T-cell (primary cell): ENCODE measurements at places on chromosomes 4 and X. TPM values are rescaled to one million over a fixed set of nuclear protein-coding genes. Genes with fewer than 3 reads are reported as not detected.

GRCh38 chr4:130028552-130028951 is 932.6 kb downstream of the C4orf33 start:
- DNase-seq = no peak
- no peak overlapping the region for H3K27ac ChIP-seq
- H3K27me3 ChIP-seq = no peaks in the 10 kb centered on the region
- no peaks in the 10 kb centered on the region for H3K36me3 ChIP-seq
- no peaks in the 10 kb centered on the region for H3K4me1 ChIP-seq

- no peak overlapping the region for H3K27ac ChIP-seq
- H3K27me3 ChIP-seq = peaks cover 4% of the 10 kb centered on the region
- no peaks in the 10 kb centered on the region for H3K36me3 ChIP-seq
- H3K4me3 ChIP-seq = no peak overlapping the region
Measured at GRCh38 chr4:37758226-37758625, 68.3 kb upstream of the PGM2 start.

- no peak overlapping the region for H3K27ac ChIP-seq
- H3K27me3 ChIP-seq = no peaks in the 10 kb centered on the region
- H3K36me3 ChIP-seq = no peaks in the 10 kb centered on the region
- no peak overlapping the region for H3K4me3 ChIP-seq
Measured at GRCh38 chr4:113300471-113300928, 251.0 kb downstream of the ANK2 start.

- H3K4me1 ChIP-seq = peaks cover 3% of the 10 kb centered on the region
- peaks cover 2% of the 10 kb centered on the region for H3K36me3 ChIP-seq
- H3K27ac ChIP-seq = no peak overlapping the region
Measured at GRCh38 chr4:83328521-83329187, 6.0 kb downstream of the HPSE start.

DNA sequence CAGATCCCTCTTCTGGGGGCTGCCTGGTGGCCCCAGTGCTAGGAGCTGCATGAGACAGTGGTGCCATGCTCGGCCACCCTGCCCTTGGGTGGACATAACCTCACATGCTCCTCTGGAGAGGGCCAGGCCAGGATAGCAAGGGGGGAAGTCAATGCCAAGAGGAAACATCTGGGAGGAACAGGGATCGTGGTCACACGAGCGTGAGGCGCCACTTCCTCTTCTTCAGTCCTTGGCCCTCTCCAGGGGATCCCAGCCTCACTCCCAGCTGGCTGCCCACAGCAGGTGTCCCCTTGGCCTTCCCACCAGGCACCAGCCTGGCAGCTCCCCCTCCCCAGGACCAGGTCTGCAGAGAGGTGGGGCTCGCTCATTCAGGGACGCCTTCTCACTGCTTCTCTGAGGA is 28.6 kb downstream of the TBC1D14 start:
- peak overlapping the region; percentile 13 for H3K27ac ChIP-seq
- peaks cover 28% of the 10 kb centered on the region for H3K4me1 ChIP-seq
- peaks cover 3% of the 10 kb centered on the region for H3K36me3 ChIP-seq
- no peak overlapping the region for H3K4me3 ChIP-seq
- DNase-seq = no peak
- no peaks in the 10 kb centered on the region for H3K27me3 ChIP-seq

GRCh38 chrX:70168238-70169188 is 8.8 kb upstream of the DGAT2L6 start:
- no peaks in the 10 kb centered on the region for H3K4me1 ChIP-seq
- no peak for DNase-seq
- H3K4me3 ChIP-seq = no peak overlapping the region
- no peak overlapping the region for H3K27ac ChIP-seq
- peaks cover 3% of the 10 kb centered on the region for H3K36me3 ChIP-seq
- H3K27me3 ChIP-seq = no peaks in the 10 kb centered on the region

GRCh38 chrX:55486736-55487135 is 2.9 kb downstream of the USP51 start:
- DNase-seq = no peak
- H3K36me3 ChIP-seq = no peaks in the 10 kb centered on the region
- H3K27me3 ChIP-seq = no peaks in the 10 kb centered on the region
- no peak overlapping the region for H3K27ac ChIP-seq
- H3K4me3 ChIP-seq = no peak overlapping the region
- H3K4me1 ChIP-seq = no peaks in the 10 kb centered on the region

- no peak overlapping the region for H3K4me3 ChIP-seq
- no peaks in the 10 kb centered on the region for H3K36me3 ChIP-seq
- no peaks in the 10 kb centered on the region for H3K27me3 ChIP-seq
- no peak overlapping the region for H3K27ac ChIP-seq
Measured at GRCh38 chrX:34859191-34859590, 83.4 kb upstream of the FAM47B start.

- H3K4me1 ChIP-seq = no peaks in the 10 kb centered on the region
- H3K36me3 ChIP-seq = no peaks in the 10 kb centered on the region
Measured at GRCh38 chrX:100654261-100654660, 10.3 kb downstream of the SRPX2 start.

The L1CAM gene
- total RNA-seq = 4.8 TPM

The LDOC1 gene
- total RNA-seq = 13.8 TPM

The CENPVL1 gene
- not detected for total RNA-seq

The ADGRA3 gene
- total RNA-seq = 1.8 TPM

The SRPK3 gene
- total RNA-seq = not detected

The SMIM10 gene
- total RNA-seq = not detected
